Neural progenitor cell (in vitro differentiated cells): ENCODE measurements at places on chromosomes 1 and 21.

GRCh38 chr21:32929633-32930038 lies 96.1 kb upstream of the OLIG2 start:
- no peak for DNase-seq

GRCh38 chr1:207261971-207262370 lies 59.5 kb upstream of the CD55 start:
- no peak for DNase-seq

DNA sequence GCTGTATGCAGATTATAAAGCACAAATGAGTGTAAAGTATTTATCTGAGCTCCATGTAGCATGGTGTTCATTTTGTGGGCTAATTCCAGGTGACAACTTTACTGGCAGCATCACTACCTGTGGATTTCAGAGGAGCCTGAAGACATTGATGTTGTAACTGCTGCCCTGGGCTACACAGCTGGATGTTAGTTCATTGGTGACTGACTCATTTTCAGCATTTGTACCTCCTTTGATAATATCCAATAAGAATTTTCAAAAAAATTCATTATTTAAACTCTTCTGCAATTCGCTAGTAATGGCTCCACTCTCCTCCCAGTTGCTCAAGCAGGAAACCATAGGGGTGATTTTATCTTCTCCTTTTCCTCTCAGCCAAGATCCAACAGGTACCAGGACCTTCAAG lies 37.3 kb upstream of the HSD3B1 start:
- DNase-seq, result no peak

DNA sequence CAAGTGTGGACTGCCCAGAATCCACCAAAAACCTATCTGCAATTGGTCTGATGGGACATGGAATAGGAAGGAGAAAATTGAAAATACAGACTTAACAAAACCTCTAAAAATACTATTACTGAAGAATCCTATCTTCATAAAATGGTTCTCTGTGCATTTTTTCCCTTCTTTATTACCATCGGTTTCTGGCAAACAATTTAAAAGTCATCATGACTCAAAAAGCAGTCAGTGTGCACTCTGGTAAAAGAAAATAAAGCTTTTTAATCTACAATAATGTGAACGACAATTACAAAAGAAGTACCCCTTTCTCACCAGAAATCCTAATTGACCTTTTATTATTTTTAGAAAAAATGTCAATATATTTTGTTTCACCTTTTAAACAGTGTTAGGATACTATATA lies 186.3 kb downstream of the TPR start:
- no peak for DNase-seq

DNA sequence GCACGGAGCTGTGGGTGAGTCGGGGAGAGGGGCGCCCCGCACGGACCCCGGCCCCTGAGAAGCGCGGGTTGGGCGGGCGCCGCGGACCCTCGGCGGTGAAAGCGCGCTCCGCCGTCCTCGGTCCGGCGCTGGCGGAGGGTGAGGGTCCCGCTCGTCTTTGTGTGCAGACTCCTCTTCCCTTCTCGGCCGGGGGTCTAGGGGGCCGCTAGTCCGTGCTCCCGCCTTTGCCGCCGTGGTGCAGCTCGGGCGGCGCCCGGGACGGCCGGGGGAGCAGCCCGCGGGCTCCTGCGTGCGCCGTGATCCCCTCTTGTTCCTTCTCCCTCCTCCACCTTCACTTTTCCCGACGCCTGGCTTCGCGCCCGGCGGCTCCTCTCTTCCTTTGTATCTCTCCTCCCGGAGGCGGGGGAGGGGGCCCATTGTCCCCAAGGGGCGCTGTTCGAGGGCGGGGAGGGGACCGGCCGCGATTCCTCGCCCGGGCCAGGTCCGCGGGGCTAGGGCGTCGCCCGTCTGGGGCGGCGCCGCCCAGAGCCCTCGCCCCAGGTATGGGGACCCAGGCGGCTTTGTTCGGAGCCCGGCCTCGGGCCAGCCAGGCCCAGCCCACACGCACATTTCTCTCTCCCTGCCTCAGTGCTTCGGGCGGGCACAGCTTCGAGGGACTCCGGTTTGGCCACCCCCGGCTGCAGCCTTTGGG lies 519 bp downstream of the FNBP1L start:
- DNase-seq, result peak; percentile 90

GRCh38 chr1:45953934-45954847 lies 150.8 kb downstream of the MAST2 start:
- peak; percentile 69 for DNase-seq

DNA sequence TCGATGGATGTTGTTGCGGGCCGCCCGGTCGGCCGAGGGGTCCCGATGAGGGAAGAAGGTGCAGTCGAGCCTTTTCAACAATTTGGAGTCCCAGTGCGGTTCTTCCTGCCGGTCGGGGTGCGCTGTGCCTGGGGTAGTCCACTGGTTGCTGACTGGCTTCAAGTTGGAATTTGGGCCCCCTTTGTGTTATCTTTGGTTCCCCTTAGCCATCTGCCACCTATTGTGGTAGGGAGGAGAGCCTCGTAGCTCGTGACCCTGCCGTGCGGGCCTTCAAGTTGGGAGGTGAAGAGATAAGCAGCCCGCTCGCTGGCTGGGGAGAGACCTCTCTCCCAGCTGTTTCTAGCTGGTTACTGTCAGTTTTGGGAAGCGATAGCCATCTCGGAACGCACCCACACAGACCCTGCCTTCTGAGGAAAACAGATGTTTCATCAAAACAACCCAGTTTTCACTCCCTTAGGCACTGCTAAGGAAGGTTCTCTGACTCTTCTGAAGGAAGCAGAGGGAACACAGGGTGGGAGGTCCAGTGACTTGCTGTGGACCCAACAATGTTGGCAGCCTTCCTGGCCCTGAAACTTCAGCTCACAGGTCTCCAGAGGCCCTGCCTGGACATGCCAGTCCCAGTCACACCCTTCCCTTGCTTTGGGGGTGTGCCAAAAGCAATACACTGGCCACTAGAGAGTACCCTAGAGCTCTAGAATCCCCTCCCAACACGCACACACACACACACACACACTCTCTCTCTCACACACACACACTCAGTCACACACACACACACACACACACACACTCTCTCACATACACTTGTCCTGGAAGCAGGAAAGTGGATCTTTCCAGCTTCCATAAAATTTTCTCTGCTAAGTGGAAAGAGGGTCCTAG lies 1.0 kb downstream of the BTG2 start:
- DNase-seq, result peak; percentile 58

DNA sequence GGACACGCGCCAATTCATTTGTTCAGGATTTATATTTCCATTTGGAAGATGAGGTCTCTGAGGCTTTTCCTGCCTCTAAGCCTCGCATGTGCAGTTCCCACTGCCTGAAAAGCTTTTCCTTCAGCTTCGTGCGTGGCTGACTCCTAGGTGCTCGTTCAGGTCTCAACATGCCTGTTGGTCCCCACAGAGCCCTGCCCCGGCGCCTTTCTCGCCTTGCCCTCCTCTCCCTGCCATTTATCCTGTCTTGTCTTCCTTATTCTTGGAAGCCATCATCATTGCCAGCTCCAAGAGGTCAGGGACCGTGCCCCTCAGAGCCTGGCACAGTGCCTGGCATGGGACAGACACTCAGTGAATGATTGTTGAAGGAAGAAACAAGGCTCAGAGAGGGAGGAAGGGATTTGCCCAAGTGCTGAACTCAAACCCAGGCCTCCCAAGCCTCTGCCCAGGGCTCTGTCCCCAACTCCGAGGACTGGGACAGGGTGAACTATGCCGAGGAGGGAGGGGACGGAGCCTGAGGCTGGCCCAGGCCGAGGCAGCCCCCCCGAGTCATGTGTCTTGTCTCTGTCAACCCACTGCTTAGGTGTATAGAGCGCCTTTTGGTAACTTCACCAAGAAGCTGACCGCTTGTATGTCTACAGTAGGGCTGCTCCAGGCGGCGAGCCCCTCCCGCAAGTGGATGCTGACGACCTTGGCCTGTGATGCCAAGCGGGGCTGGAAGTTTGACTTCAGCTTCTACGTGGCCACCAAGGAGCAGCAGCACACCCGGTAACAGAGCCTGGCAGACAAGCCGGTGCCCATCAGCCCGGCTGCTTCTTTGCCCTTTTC lies 47.3 kb downstream of the DISP3 start:
- no peak for DNase-seq

DNA sequence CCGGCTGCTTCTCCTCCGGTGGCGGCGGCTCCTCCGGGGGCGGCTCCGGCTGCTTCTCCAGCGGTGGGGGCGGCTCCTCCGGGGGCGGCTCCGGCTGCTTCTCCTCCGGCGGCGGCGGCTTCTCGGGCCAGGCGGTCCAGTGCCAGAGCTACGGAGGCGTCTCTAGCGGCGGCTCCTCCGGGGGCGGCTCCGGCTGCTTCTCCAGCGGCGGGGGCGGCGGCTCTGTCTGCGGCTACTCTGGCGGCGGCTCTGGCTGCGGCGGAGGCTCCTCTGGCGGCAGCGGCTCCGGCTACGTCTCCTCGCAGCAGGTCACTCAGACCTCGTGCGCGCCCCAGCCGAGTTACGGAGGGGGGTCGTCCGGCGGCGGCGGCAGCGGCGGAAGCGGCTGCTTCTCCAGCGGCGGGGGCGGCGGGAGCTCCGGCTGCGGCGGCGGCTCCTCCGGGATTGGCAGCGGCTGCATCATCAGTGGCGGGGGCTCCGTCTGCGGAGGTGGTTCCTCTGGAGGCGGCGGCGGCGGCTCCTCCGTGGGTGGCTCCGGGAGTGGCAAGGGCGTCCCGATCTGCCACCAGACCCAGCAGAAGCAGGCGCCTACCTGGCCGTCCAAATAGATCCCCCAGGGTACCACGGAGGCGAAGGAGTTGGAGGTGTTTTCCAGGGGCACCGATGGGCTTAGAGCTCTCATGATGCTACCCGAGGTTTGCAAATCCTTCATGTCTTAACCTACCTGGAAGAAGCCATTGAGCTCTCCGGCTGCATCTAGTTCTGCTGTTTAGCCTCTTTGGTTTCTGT lies 2.0 kb downstream of the LORICRIN start:
- no peak for DNase-seq

DNA sequence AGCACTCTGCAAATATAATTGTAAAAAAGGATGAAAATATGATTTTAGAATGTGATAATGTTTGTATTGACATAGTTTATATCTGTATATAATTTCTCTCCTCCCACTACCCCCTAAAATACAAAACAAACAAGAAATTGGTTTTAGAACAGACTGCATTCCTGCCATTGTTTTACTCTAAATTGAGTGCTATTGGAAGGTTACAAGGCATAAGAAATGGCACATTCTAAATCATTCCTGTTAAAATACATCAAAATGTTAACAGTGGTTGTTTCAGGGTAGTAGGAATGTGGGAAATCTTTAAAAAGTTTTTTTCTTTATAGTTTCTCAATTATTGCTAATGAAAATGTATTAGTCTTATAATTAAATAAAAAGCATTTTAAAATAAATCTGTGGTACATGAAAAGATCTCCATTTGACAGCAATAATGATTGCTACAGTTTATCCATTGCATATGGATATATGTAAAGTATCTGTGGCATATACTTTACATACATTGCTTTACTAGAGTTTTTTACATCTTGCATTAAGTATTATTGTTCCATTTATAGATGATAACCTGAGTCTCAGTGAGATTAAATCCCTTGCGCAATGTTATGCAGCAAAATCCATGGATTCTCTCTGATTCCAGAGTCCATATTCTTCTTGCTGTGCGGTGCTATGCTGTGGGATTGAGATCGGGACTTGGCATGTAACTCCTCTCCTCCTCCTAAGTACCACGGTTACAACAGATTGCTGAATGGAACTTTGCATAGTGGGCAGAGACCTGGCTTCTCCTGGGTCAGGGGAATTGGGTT lies 319.8 kb downstream of the LMO4 start:
- no peak for DNase-seq

- DNase-seq, result peak; percentile 54
These were observed 161.2 kb downstream of the RUNX1 start for GRCh38 chr21:34887725-34888568.

GRCh38 chr1:219000631-219001030 lies 173.0 kb upstream of the LYPLAL1 start:
- no peak for DNase-seq

DNA sequence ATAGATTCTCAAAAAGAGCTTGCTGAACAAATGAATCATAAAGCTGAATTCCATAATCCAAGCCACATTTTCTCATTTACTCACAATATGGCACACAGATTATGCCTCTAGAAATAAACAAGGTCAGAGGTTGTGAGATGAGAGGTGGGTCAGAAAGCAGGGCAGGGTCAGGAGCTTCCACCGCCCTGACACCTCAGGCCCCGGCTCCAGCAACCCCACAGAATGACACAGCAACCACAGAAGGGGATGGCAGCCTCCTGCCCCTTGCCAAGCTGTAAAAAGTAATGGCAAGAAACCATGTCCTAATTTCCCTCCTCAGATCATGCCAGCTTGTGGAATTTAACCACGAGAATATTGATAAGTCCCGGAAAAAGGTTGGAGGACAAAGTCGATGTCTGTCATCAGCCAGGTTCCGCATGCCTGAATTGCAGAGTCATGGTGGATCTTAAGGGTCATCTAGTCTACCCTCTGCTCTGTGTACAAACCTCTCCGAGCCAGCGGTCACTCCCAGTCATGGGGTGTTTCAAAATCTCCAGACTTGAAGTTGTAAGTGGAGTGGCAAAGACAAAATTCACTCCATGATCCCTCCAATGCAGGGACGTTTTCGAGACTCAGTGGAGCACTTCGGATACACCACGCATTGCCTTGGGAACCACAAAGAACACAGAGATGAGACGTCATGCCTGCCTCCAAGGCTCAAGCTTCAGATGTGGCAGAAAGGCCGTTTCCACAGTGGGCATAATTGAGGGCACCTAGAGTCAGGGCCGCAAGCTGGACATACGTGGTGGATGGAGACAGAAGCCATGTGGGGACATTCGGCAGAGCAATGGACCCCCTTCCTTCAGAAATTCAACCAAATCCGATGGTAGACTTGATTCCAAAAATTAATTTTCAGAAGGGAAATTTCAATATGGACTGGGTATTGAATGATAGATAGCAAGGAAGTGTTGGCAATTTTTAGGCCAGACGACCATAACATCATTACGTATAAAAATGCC lies 254.0 kb downstream of the TOMM20 start:
- no peak for DNase-seq

DNA sequence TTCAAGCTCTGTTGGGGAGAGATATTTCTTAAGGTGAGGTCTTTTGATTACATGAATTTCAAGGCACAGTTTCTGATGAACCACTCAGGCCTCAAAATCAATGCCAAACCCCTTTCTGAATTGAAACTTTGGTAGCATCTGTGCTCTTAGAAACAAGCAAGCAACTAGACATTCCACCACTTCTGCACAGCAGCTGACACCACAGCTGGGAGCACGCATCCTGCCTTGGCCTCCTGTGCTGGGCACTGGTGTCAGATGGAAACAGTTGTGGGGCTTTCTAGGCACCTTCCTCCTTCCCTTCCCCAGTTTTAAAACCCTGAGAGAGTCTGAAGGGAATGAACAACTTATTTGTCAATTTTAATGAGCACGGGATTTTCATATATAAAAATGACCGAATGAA lies 360.2 kb downstream of the ADGRL2 start:
- no peak for DNase-seq

GRCh38 chr1:199121047-199121446 lies 482.2 kb downstream of the PTPRC start:
- no peak for DNase-seq

GRCh38 chr21:26851109-26851944 lies 6.1 kb upstream of the ADAMTS1 start:
- no peak for DNase-seq
